ENCODE measurements at places on chromosomes 1 and 21.

DNA sequence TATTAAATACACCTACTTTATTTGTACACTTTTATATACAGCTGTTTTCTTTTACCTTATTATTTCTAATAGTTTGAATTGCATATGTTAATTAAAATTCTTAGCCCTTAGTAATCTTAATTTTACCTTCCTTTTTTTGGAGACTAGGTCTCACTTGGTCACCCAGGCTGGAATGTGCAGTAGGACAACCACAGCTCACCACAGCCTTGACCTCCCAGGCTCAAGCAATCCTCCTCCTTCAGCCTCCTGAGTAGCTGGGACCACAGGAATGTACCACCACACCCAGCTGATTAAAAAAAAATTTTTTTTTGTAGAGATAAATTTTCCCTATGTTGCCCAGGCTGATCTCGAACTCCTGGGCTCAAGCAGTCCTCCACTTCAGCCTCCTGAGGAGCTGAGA, 15.0 kb upstream of the SDC3 start:
- DNase-seq = no peak

- no peak for DNase-seq
These were observed 54.9 kb upstream of the CASZ1 start for GRCh38 chr1:10851024-10852013.

- DNase-seq = no peak
These were observed 125.7 kb downstream of the FMN2 start for GRCh38 chr1:240217403-240217802.

DNA sequence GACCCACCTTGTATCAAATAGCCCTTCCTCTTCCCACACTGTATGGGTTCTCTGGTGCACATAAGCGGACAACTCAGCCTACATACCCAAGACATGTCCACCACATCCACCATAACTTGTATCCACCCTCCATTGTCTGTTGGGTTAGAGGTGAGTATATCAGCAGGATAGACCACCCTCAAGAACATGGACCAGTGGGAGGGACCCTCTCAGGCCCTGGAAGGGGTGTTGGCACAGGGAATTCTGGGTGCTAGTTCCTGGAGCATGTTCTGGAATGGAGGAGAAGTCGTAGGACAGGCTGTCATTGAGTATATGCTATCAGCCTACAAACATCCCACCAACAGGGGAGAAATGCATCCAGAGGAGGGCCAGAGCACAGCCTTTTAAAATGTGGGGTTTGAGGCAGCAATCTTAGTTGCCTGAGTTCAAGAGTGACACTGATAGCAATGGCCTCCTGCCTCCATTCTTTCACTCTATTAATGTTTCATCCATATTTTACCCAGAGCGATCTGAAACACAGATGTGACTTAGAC, 7.5 kb downstream of the CD55 start:
- DNase-seq = no peak

DNA sequence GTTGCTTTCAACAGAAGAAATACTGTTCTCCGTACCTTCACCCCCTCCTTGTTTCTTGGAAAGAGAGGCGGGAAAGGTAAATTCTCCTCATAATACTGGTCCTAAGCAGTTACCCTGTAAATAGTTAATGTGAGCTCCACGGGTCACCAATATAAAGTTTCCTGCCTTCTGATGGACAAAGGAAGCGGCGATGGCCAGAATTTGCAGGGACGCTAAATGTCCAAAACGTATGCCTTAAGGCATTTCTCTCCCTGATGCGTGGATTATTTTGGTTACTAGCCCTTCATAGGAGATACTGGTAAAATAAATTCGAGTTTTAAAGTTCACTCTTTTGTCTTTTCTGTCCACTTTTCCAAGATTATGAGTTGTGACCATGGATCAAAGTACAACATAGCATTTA, 898 bp upstream of the PTGS2 start:
- no peak for DNase-seq

GRCh38 chr1:75412616-75413015, 198.3 kb downstream of the SLC44A5 start:
- DNase-seq = no peak

- DNase-seq = no peak
These were observed 17.9 kb downstream of the CD2 start for GRCh38 chr1:116771997-116772647.

DNA sequence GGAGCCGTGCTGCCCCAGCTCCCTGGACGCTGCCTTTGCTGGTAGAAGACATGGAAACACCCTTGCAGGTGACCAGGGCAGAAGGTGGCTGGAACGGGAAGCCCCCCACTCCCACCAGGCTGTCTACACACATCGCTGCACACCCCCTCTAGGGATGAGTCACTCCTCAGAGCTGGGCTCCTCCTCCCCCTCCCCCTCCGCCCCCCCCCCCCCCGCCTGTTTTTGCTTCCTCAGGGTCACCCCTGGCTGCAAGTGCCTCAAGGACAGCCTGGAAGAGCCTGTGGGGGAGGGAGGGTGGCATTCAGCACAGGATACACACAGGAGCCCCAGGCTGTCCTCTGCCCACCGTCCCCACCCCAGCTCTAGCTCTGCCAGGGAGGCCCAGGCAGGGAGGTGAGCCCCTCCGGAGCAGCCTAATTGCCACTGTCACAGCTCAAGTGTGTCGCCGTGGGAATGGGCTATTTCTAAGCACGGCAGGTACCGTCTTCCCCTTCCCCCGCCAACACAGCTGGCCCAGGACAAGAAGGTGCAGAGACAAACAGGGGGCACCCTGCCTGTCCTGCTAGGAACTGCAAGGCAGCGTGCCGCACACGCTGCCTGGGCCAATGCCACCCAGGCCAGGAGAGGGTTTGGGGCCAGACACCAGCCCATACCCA, 2.5 kb downstream of the FNDC10 start:
- DNase-seq = peak; percentile 32

GRCh38 chr1:218659911-218660677, 315.0 kb downstream of the TGFB2 start:
- no peak for DNase-seq

DNA sequence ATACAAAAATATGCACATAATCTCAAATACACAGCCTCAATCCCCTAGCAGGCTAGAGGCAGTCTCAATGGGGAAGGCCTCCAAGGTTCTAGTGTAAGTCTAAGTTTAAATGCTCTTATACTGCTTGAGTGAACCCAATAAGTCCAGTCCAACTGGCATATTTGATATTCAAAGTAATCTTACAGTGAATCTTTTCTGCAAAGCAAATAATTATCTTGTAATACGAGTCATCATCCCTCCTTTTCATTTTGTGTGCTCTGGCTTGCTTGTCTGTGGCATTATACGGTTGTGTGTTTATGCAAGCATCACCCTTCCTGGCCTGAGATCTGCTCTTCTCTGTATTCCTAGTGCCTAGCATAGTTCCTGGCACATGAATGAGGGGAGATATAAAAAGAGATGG, 166.9 kb upstream of the HMGB4 start:
- no peak for DNase-seq

GRCh38 chr1:50620680-50621329, 197.6 kb upstream of the DMRTA2 start:
- no peak for DNase-seq

- DNase-seq = no peak
These were observed 31.2 kb downstream of the FMN2 start for GRCh38 chr1:240122639-240123613.

GRCh38 chr1:114671011-114671938, 1.4 kb upstream of the DENND2C start:
- DNase-seq = no peak

- no peak for DNase-seq
These were observed 198.6 kb upstream of the ESRRG start for GRCh38 chr1:216921866-216922265.

- DNase-seq = peak; percentile 73
These were observed at the start of gene AGMAT for GRCh38 chr1:15584489-15585363. Gene AGMAT (minus strand): TSS chr1:15585051. CDS start chr1:15584967, 84 bp downstream.

- DNase-seq = no peak
These were observed 117.8 kb upstream of the SLC25A33 start for GRCh38 chr1:9421533-9421873.

GRCh38 chr1:111789666-111790316, 34.1 kb downstream of the DDX20 start:
- no peak for DNase-seq

DNA sequence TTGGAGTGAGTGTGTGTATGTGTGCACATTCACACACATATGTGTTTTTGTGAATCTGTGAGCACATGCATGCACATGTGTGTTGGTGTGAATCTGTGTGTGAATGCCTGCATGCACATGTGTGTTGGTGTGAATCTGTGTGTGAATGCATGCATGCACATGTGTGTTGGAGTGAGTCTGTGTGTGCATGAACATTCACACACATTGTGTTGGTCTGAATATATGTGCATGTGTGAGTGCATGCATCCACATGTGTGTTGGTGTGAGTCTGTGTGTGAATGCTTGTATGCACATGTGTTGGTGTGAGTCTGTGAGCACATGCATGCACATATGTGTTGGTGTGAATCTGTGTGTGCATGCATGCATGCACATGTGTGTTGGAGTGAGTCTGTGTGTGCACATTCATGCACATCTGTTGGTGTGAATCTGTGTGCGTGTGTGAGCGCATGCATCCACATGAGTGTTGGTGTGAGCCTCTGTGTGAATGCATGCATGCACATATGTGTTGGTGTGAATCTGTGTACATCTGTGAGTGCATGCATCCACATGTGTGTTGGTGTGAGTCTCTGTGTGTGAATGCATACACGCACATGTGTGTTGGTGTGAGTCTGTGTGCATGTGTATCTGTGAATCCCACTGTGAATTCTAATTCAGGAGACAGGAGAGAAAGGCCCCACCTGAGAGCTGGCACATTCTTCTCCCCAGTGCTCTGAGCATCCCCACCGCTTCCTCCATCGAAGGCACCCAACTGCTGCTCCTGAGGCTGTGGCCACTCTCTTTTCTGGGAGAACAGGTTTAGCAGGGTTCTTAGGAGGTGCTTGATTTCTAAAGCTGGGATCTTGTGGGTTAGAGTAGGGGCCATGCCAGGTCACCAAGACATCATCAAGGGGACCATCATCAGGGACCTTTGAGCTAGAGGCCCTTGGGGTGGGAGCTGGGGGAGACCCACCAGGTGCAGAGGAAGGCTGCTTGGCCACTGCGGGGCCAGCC, 117.5 kb upstream of the ARHGEF16 start:
- DNase-seq = no peak

All from stimulated activated CD4-positive, alpha-beta T cell treated with anti-CD3 and anti-CD28 coated beads, Interleukin-1b, Interleukin-23, amount 100 ng/mL, for 48 hours (primary cell).